ENCODE measurements at places on chromosomes 5 and 9.
A peak's percentile ranks its signal among the peaks of the same experiment; 100 is the strongest.

DNA sequence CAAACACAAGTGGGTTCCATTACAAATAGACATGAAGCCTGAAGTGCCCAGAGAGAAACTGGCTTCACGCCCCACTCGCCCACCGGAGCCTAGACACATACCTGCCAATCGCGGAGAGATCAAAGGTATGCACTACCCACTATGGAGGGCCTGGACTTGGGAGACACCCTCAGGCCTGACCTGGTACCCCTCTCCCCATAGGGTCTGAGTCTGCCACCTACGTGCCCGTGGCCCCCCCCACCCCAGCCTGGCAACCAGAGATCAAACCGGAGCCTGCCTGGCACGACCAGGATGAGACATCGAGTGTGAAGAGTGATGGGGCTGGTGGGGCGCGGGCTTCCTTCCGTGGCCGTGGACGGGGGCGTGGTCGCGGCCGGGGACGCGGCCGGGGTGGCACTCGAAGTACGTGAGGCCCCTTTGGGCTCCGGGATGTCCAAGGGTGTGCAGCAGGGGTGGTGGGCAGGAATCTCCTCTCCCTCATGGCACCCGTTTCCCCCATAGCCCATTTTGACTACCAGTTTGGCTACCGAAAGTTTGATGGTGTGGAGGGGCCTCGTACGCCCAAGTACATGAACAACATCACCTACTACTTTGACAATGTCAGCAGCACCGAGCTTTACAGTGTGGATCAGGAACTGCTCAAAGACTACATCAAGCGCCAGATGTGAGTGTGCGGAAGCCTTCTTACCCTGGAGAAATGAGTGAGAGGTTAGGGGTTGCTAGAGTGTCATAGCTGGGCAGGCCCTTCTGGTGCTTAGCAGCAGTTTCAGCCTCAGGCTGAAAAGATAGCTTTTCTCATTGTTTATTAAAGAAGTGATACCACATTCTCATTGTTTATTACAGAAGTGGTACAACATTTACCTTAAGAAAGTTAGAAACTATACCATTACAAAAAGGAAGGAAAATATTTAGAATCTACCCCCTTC is 38.7 kb downstream of the LARP1 start:
- H3K27me3 ChIP-seq = no peaks in the 10 kb centered on the region
- peak overlapping the region; percentile 31 for H3K27ac ChIP-seq
- H3K4me1 ChIP-seq = peaks cover 3% of the 10 kb centered on the region
- H3K36me3 ChIP-seq = peaks cover 34% of the 10 kb centered on the region
- H3K4me3 ChIP-seq = no peak overlapping the region

- no peaks in the 10 kb centered on the region for H3K27me3 ChIP-seq
- no peak overlapping the region for H3K27ac ChIP-seq
Observed at GRCh38 chr5:154365823-154366222, 80.0 kb upstream of the SAP30L start.

- H3K4me1 ChIP-seq = peaks cover 1% of the 10 kb centered on the region
- no peak overlapping the region for H3K4me3 ChIP-seq
- no peak for DNase-seq
- H3K36me3 ChIP-seq = no peaks in the 10 kb centered on the region
- H3K27ac ChIP-seq = no peak overlapping the region
Observed at GRCh38 chr9:129451089-129451656, 169.7 kb downstream of the C9orf50 start.

- peak overlapping the region; percentile 68 for H3K27ac ChIP-seq
- no peak for DNase-seq
- peak overlapping the region; percentile 54 for H3K4me3 ChIP-seq
- H3K4me1 ChIP-seq = peaks cover 13% of the 10 kb centered on the region
- no peaks in the 10 kb centered on the region for H3K36me3 ChIP-seq
- H3K27me3 ChIP-seq = peaks cover 11% of the 10 kb centered on the region
Observed at GRCh38 chr5:171600741-171601265, 181.4 kb downstream of the FGF18 start.

DNA sequence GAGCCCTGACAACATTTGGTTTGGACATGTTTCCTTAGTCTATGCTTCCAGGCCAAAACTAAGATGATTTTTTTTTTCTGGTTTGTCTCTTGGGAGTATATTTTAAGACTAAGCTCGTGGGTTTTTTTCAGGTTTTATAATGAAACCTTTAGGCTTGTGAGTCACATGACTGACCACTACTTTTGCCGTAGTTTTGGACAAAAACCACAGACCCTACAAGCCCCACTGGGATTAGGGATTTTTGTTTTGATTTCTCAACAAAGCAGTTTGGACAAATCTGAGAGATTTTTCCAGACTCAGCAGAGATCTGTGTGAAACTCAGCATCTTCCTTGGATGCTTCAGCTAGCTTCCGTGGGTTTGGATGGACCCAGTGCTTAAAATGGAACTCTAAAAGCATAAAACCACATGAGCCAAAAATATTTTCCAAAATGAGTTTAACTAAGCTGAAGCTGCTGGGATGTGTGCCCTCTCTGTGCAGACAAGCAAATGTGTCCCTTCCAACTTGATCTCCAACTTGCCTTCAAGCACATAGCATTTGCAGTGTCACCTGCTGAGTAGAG is 70.3 kb upstream of the SMIM15 start:
- DNase-seq = no peak
- no peak overlapping the region for H3K4me3 ChIP-seq
- H3K27me3 ChIP-seq = peaks cover 3% of the 10 kb centered on the region

GRCh38 chr9:97462159-97462558 is 39.3 kb upstream of the TMOD1 start:
- no peaks in the 10 kb centered on the region for H3K27me3 ChIP-seq
- no peak overlapping the region for H3K27ac ChIP-seq
- H3K36me3 ChIP-seq = no peaks in the 10 kb centered on the region
- H3K4me1 ChIP-seq = no peaks in the 10 kb centered on the region

DNA sequence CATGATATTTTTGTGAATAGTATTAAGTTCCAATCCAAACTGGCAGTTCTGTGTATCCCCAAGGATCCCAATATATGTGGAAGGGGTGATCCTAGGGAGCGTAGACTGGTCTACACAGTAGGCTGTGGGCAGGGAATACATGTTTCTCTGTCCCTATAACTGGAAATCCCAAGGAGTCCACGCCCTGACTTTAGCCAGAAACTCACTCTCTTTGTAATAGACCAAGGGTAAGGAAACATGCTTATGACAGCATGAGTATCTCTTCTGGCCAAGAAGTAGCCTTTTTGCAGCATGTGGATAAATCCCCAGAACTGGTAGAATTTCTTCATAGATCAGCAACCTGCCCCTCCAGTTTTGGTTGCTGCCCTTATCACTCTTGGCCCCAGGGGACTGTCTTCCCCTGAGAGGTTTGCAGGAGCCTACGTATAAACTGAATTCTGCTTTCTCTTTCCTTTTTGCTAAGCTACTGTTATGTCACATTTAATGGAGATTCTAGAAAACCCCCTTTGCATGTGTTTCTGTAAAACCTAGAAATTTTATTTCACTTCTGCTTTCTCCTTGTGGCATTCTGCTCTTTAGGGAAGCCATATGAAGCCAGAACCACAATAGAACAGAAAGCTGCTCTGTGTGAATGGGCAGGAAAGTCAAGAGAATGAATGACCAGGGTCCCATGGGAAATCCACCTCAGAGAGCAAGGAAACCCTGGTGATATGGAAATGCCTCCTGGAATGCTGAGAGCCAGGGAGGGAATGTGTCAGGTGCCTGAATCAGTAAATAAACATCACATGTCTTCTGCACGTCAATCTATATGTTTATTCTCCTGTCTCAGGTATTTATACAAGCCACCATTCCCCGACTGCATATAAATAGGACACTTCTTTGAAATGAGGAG is 3.5 kb downstream of the IFNA2 start:
- no peak overlapping the region for H3K27ac ChIP-seq
- no peaks in the 10 kb centered on the region for H3K36me3 ChIP-seq
- peak; percentile 14 for DNase-seq

DNA sequence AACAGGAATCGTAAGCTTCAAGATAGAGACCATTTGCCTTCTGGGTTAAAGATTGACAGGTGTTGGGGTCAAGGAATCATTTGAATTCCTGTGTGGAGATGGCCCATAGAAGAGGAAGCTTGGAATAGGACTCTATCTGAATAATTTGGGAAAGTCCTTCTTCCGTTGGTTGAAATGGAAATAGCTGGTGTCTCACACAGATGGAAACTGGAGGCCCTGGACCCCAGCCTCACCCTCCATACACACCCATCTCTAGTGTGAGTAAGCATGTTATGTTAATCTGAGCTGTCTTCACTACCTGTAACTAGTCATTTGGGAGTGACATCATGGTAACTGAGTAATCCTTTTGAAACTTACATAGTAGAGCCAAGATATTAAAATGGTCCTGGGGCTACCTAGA is 184.4 kb downstream of the CD180 start:
- no peak overlapping the region for H3K4me3 ChIP-seq
- H3K27ac ChIP-seq = peak overlapping the region; percentile 39
- no peak for DNase-seq
- no peaks in the 10 kb centered on the region for H3K27me3 ChIP-seq

DNA sequence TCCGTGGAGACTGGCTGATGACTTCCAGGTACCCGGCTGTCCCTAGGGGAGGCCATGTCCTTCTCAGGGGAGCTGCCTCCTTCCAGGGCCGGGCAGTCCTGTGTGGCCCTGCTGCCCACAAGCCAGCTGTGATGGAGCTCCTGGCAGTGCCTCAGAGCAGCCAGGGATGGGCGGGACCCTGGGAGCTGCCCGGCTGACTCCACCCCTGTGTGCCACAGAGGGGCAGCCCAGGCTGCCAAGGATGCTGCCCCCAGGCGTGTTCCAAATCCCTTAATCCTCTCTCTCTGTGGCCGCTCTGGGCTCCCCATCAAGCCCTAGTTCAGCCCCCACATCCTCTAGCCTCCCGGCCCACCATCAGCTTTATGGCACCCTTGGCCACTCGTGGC is 7.0 kb upstream of the SCGB3A1 start:
- DNase-seq = no peak
- no peaks in the 10 kb centered on the region for H3K36me3 ChIP-seq
- no peak overlapping the region for H3K27ac ChIP-seq
- H3K4me3 ChIP-seq = no peak overlapping the region
- no peaks in the 10 kb centered on the region for H3K27me3 ChIP-seq
- H3K4me1 ChIP-seq = peaks cover 4% of the 10 kb centered on the region

DNA sequence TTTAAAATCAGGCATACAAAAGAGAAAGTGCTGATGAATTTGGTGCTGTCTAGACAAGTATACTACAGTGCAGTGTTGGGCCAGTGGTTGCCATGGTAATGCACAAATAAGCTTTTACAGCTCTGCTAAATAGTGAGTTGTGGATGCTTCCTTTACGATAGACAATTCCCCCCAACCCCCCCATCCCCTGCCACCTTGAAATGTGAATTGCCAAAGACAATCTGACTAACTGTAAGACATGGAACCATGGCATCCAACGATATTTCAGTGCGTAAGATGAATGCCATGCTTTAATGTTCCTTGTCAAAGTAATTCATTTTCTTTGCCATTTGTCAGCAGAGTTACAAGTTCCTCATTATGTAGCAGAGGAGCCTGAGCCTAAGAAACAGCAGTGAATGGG is 91.5 kb upstream of the NREP start:
- H3K27me3 ChIP-seq = peaks cover 5% of the 10 kb centered on the region
- no peak for DNase-seq
- H3K4me1 ChIP-seq = no peaks in the 10 kb centered on the region
- no peaks in the 10 kb centered on the region for H3K36me3 ChIP-seq
- H3K4me3 ChIP-seq = no peak overlapping the region
- H3K27ac ChIP-seq = no peak overlapping the region

DNA sequence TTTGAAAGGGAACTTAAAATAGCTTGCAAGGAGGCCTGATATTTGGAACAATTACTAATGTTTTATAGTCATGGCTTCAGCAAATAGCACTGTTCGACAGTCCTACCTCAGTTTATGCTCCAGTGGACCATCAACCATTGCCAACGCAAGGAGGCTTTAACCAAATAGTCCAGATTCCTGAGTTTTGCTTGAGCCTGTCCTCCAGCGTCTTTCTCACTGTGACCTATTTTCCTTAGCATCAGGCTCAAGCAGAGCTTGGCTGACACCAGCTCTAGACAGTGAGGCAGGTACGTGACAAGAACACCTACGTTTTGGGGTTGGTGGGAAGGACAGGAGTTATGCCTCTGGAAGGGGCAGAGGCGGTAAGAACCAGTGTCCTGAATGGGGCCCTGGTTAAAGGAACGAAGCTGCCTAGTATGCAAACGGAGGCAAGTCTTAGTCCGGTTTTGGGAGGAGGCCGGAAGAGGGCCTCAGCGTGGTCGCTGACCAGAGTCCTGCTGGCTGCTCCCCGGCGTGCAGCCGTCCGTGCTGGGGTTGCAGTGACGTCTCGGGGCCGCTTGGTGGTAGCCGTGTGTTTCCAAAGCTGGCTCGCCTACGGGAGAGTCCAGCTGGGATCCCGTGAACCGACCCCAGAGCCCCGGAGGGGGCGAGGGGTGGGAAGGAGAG is 998 bp upstream of the FGF18 start:
- H3K27ac ChIP-seq = no peak overlapping the region

GRCh38 chr5:161051920-161052500 is 200.0 kb upstream of the ATP10B start:
- H3K27ac ChIP-seq = no peak overlapping the region
- no peaks in the 10 kb centered on the region for H3K4me1 ChIP-seq
- no peaks in the 10 kb centered on the region for H3K27me3 ChIP-seq
- DNase-seq = no peak

- H3K27me3 ChIP-seq = peaks cover 21% of the 10 kb centered on the region
- peaks cover 3% of the 10 kb centered on the region for H3K4me1 ChIP-seq
- H3K4me3 ChIP-seq = no peak overlapping the region
- DNase-seq = no peak
- no peak overlapping the region for H3K27ac ChIP-seq
Observed at GRCh38 chr5:135425641-135426040, 21.5 kb downstream of the DCANP1 start.

Data from activated naive CD8-positive, alpha-beta T cell treated with anti-CD3 and anti-CD28 coated beads for 36 hours (primary cell).